Stimulated activated CD4-positive, alpha-beta T cell treated with anti-CD3 and anti-CD28 coated beads, Interleukin-15, amount 100 ng/mL, for 24 hours (primary cell): ENCODE measurements at places on chromosomes 3 and 15.

DNA sequence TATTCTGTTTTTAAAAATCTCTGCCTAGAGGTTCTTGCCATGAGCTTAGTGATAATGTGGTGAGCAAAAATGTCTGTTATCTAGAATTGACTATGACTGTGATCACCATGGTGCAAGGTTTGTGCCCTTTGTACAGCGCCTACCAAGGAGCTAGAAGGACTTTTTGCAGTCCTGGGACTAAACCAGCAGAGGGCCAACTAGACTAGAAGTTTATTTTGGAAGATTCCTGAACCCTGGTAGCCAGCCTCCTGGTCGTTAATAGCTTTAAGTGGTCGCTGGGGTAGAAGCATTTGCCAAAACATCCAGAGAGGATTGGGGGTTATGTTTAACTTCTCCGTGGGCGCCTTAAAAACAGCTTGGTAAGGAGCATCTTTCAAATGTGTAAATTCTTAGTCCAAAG lies 7.8 kb downstream of the SCG5 start:
- no peak for DNase-seq

DNA sequence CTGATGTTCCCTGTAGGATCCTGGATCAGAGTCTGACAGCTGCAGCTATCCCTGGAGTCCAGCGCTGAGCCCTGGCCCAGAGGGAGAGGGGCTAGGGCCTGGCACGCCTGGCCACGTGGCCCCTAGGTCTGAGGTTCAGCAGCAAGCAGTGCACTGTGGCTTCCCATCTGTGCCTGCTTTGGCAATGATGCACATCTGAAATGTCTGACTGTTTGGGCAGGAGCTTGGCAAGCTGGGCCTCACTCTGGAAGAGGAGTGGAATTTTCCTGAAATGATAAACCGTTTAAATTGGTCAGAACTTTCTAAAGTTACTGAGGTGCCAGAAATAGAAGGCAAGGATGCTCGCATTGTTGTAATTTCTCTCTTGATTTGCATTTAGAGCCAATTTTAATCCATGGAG lies 48.8 kb upstream of the MRPS22 start:
- DNase-seq: no peak

DNA sequence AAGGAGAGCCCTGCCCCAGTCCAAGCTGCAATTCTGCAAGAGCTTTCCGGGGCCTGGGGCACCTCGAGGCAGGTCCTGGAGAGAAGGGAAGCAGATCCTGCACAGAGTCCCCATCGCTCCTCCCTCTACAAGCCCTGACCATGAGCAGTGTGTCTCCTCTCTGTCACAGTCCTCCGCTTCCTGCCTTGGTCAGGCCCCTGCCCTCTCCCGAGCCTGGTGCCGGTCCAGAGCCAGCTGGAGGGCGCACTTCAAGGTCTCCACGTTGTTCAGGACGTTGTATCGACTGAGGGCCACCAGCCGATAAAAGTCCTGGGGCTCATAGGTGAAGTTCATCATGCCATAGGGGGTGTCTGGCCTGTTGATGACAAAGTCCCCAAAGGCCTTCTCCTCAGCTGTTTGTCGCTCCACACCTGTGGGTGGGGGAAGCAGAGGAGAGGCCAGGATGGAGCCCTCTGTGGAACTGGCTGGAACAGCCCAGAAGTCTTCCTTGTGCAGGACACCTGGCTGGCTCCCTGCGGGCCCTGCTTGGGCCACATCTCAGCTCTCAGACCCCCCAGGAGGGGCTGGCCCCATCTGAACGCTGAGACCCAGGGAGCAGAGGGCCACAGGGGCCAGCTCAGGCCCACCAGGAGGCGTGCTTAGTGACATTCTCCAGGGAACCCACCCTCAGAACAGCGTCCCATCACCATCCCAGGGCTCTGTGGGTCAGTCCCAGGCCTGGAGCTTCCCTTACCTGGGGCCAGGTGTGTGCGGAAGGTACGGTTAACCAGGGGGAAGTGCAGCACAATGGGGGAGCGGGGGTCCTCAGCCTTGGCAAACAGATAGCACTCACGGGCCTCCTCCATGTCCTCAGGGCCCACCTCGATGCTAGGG lies 14.4 kb downstream of the PLA2G4F start:
- DNase-seq: no peak

DNA sequence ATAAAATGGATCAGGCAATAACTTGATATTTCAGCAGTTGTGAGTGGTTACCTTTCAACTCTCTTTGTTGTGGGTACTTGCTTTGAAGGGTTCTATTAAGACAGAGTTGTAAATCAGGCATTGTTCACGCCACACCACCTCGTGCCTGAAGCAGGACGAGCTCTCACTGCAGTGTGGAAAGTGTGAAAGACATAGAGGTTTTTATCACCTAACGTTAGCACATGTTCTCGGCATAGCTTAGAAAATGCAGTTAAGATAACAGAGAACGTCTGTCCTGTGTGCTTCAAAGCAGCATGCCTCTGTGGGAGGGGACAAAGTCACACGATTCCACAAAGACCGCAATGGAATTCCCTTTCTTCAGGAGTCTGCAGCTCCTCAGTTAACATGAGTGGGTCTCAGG lies 7.8 kb downstream of the ADAMTS17 start:
- DNase-seq: no peak

DNA sequence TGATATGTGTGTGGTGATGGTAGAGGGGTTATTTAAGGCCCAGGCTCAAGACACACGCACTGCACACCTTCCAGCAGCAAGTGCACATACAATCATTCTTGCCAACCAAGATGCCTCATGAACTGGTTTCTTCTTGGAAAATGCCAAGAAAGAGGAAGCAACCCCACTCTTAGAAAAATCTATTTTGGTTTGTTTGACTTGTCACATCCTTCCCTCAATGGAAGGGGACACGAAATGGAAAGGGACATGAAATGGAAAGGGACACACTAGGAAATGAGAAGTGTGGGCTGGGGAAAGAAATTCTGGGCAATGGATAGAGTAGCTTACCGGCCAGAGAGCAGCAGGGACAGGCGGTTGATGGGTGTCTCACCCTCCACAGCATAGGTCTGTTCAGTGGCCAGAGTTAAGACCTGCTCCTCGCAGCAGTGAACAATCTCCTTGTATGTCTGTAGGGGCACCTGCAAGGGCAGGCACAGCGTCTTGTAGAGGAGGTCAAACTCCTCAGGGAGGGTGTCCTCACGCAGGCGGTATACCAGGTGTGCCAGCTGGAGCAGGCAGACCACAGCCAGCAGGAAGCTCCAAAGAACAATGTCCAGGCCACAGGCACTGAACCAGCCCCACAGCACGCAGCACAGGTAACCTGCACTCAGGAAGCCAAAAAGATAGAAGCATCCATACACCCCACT lies 640 bp downstream of the POPDC2 start:
- no peak for DNase-seq

GRCh38 chr3:64685800-64686445 lies 1.9 kb downstream of the ADAMTS9 start:
- DNase-seq: peak; percentile 19

GRCh38 chr3:129007792-129008191 lies 6.7 kb downstream of the EFCC1 start:
- DNase-seq: no peak

DNA sequence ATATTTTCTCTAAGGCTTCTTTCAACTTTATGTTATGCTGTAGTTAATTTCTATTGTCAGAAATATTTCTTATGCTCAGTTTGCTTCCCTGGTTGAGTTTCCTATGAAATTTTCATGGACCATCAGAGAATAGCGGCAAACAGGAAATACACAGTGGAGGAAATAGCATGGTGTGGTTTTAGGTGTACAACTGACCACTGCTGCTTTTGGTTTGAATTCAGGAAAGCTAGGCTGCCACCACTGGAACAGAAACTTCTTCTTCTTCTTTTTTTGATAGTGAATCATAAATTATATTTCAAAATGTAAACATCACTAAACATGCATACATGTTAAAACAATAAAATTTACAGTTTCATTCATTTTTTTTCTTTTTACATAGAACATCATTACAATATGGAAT lies 316.6 kb upstream of the TGFBR2 start:
- no peak for DNase-seq

GRCh38 chr15:101104141-101104540 lies 147.7 kb downstream of the CHSY1 start:
- no peak for DNase-seq

DNA sequence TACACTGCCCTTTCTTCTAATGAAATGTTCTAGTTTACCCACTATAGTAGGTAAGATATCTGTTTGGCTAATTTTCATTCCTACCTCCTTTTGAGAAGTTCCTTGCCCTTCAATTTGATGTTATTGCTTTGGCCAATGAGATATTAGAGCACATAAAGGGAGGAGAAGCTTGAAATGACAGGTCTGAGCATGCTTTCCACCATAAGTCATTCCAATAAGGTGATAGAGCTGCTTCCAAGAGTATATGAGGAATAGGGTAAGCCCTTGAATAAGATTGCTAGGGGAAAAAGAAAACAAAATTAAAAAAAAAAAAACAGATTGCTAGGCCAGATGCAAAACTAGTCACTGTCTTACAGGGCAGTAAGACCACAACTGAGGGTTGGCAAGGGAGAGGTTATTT lies 78.9 kb upstream of the TRIM42 start:
- DNase-seq: no peak

DNA sequence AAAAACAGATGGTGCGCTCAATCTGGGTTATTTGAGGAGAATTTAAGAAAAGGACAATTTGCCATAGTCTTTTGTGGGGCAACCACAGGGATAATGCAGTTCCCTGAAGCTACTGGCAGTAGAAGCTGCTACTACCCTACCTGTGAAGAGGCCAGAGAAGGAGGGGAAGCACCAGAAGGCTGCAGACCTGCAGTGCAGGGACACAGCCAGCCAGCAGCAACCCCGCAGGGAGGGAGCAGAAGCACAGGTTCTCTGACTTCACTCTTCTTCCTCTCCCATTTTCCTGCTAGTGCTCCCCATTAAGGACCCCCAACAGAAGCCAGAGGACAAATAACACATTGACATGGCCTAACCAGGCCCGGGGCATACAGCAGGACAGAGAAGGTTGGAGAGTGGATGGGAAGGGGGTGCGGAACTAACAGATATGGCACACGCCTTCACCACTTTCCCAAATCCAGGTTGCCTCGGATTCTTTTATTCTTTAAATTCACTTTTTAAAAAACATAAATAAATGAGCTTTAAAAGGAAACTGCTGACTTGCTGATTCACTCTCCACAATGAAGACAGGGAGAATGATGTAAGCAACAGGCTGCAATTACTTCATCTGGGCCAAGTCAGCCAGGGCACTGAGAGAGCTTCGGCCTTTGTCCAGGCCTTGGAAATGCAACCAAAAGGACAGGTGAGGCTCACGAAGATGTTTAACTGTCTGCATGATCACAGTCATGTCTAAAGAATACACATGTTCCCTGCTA lies 30.1 kb downstream of the POPDC2 start:
- DNase-seq: no peak

DNA sequence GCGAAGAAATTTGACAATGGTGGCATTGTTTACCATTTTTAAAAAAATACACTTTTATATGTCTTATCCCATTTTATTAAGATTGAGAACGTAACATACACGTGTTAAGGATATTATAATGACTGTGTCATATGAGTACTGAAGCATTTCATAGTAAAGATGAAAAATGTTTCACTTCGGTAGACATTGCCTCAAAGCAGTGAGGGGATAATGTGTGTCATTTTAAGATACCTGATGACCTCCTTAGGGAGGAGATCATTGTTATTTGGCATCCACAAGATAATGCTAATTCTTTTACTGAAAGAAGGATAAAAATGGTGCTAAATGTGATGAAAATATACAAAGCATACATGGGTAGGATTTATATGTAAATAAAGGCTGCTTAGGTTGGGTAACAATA lies 107.3 kb downstream of the STAC start:
- no peak for DNase-seq

DNA sequence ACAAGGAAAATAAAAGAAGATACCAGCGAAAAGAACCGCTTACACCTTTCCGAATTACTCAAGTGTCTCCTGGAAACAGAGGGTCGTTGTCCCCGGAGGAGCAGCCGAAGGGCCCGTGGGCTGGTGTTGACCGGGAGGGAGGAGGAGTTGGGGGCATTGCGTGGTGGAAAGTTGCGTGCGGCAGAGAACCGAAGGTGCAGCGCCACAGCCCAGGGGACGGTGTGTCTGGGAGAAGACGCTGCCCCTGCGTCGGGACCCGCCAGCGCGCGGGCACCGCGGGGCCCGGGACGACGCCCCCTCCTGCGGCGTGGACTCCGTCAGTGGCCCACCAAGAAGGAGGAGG lies 325 bp downstream of the ALCAM start:
- DNase-seq: peak; percentile 56

- no peak for DNase-seq
Observed at GRCh38 chr3:64000453-64001055, 22.7 kb downstream of the PSMD6 start.

GRCh38 chr3:133864616-133865015 lies 31.1 kb downstream of the RAB6B start:
- DNase-seq: no peak

DNA sequence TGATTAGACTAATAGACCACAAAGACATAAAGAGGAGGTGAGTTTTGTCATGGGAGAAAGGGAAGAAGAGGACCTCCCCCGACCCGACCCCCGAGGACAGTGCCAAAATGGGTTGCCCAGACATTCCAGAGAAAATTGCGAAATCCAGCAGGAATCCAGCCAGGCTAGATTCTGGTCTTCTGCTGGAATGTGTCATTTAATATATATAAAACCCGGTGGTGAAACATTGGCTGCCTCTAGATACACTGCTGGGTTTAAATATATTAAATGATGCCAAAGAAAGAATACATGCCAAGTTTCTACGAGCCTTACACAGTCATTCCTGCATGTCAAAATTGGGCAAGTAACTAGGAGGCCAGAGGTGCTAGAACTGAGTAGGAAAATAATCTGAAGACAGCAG lies 45.3 kb upstream of the SPESP1 start:
- DNase-seq: no peak

DNA sequence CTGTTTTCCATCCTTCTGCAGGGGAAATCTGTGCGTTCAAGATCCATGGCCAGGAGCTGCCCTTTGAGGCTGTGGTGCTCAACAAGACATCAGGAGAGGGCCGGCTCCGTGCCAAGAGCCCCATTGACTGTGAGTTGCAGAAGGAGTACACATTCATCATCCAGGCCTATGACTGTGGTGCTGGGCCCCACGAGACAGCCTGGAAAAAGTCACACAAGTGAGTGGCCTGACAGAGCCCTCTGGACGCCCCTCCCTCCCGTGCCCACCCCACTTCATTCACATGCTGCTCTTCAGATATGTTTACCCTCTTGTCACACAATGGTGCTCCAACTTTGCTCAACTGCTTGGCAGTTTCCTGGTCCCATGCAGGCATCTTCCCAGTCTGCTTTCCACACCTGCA lies 274.3 kb upstream of the TRIM42 start:
- DNase-seq: no peak

- no peak for DNase-seq
Observed at GRCh38 chr3:193870376-193871219, 265.4 kb upstream of the HES1 start.

- no peak for DNase-seq
Observed at GRCh38 chr3:195751560-195751959, 30.8 kb downstream of the MUC20 start.
